K562 (cell line): ENCODE measurements at places on chromosomes 11 and 22. TPM values are rescaled to one million over a fixed set of nuclear protein-coding genes. Genes with fewer than 3 reads are reported as not detected.
A peak's percentile ranks its signal among the peaks of the same experiment; 100 is the strongest.

GRCh38 chr11:64241241-64241490 lies 271 bp downstream of the FKBP2 start:
- peak; percentile 88 for DNase-seq

DNA sequence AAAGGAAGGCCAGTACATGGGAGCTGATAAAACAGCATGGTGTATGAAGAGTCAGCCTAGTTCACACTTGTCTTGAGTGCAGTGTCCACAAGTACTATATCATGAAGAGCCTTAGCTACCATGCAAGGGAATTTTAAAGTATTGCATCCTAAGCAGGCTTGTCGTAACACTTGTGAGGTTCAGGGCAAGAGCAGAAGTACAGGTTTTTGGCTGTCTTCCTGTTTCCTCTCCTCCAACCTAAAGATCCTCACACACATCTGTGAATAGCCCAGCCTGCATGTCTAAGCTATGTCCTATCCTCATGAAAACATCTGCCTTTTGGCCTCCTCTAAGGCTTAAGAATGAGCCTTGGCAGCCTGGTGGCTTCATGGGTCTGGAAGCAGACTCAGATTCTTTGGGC lies 34.6 kb upstream of the TMEM123 start:
- DNase-seq, result no peak

DNA sequence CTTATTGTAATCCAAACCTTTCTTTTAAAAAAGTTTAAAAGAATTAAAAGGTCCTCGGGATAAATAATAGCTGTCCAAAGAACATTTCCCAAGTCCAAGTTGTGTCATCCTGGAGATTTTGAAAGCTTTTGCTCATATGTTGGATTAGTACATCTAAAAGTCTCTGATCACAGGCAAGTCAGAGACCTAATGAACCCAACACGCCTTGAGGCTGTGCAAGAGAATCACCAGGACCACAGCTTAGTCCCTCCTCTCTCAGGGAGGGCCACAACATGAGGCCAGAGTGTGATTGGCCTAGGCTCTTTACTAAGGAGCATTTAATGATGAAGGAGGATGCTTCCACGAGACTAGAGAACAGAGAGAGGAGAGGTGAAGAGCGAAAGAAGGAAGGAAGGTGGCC lies 98.7 kb upstream of the OR5AK2 start:
- DNase-seq, result no peak

- no peak for DNase-seq
Observed at GRCh38 chr11:14140991-14141390, 178.5 kb downstream of the SPON1 start.

DNA sequence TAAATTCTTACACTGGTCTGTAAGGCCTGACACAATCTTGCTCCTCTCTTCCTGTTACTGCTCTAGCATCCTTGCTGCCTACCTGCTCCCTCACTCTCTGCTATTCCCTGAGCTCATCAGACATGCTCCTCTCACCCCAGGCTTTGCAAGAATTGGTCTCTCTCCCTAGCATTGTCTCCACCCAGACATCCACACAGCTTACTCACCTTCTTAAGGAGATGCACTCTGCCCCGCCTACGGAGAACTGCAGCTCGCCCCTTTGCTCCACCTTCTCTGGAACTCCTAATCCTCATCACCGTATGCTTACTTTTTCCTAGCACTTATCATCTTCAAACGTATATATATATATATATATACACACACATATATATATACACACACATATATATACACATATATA lies 23.3 kb upstream of the TMPRSS5 start:
- no peak for DNase-seq

- DNase-seq, result peak; percentile 77
Observed at GRCh38 chr22:42661985-42662831, 13.0 kb upstream of the CYB5R3 start.

- DNase-seq, result no peak
Observed at GRCh38 chr11:125005491-125005890, 51.5 kb downstream of the CCDC15 start.

DNA sequence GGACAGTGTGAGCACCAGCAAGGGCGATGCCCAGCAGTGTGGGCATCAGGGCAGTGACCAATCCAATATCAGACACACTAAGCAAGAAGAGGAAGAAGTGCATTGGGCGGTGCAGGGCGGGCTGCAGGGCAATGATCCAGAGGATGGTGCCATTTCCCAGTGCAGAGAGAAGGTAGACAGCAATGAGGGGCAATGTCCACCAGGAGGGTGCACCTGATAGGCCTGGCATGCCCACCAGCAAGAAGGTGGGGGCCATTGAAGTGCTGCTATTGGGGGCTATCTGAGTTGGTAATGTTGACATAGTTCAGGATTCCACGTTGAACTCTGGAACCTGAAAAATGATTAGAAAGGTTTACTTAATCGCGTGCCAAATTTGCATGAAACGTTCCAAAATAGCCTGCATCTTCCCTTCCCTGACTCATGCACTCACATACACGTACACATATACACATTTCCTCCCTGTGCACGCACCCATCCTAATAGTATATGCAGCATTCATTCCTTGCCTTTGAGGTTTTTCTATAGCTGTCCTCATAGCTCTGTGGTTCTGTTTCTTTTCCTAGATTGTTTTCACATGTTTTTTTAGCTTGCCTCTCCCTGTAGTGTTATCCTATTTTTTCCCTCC lies at the start of gene OR51S1:
TSS of gene OR51S1 (minus strand) at position 301 of the 625 bp plus-strand sequence. CDS start at position 301, 0 bp downstream.
- DNase-seq, result no peak

GRCh38 chr11:115642660-115643059 lies 138.4 kb upstream of the CADM1 start:
- no peak for DNase-seq

The FOSL1 gene
- 16.3 and 16.9 TPM in 2 replicates for polyA plus RNA-seq

GRCh38 chr22:20096574-20097420 lies 16.8 kb downstream of the DGCR8 start:
- DNase-seq, result no peak

GRCh38 chr11:107623183-107623582 lies 32.2 kb downstream of the ELMOD1 start:
- no peak for DNase-seq

The OR51E1 gene
- not detected in 2 replicates for polyA plus RNA-seq

The UBE2L6 gene
- 9.8 and 11.1 TPM in 2 replicates for polyA plus RNA-seq

The MEI1 gene
- polyA plus RNA-seq, result 0.15 and 0.68 TPM in 2 replicates

DNA sequence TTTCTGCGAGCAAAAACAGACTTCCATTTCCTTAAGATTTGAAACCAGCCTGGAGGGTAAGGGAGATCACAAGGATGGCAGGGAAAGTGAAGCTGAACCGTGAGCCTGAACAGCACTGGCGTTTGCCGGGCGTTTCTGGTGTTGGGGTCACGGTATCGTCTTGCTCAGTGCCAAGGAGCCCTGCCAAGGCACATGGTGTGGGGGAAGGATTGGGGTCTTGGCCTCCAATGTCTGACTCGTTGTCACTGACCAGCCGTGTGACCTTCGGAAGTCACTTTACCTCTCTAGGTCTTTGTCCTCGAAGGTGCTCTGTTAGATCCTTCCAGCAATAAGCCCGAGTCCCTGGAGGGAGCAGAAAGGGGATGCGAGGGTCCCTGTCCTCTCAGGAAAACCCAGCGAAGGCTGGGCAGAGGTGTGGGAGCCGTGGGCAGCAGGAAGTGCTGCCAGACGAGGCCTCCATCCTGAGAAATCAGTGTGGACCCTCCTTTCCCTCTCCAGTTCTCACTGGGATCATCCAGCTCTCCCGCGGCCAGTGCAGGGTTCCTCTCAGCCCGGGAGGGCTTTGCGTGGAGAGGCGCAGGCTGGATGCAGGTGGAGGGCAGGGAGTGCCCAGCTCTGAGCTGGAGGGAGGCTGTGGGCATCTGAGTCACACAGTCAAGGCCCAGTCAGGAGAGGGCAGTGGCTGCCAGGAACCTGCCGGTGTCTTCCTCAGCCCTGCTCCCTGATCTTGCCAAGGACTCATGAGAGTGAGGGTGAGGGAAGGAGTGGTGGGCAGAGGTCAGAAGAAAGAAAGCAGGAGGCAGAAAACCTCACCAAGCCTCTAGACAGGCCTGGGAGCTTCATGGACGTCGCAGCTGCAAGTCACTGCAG lies 18.9 kb downstream of the TOM1 start:
- no peak for DNase-seq

- no peak for DNase-seq
Observed at GRCh38 chr11:125990244-125990643, 44.4 kb downstream of the VSIG10L2 start.

GRCh38 chr11:7060868-7061267 lies 27.9 kb upstream of the RBMXL2 start:
- no peak for DNase-seq

- no peak for DNase-seq
Observed at GRCh38 chr11:68052137-68052873, 13.5 kb downstream of the TCIRG1 start.

DNA sequence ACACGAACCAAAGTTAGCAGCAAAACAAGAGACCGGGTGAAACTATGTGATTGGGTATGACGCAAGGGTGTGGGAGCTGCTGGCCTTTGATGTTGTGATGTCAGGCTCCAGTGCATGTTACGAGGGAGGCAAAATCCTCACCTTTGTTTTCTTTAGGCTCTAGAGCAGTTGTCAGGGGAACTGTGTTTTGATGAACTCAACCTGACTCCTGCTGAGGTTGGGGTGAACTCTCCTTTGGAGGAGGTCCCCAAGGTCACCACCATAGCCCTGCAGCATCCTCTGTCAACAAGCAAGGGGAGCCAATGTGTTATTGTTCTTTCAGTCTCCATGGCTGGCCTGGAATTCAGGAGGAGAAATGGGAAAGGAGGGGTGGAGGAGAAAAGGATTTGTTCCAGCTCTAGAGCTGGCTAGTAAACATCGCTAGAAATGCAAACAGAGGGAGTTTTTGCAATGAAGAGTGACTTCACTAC lies 33.8 kb downstream of the RASSF10 start:
- no peak for DNase-seq

GRCh38 chr11:78606667-78607066 lies 32.0 kb upstream of the NARS2 start:
- no peak for DNase-seq

GRCh38 chr11:96254854-96255253 lies 88.1 kb downstream of the MAML2 start:
- DNase-seq, result no peak

The RTN4R gene
- 1.2 and 2.3 TPM in 2 replicates for polyA plus RNA-seq

- no peak for DNase-seq
Observed at GRCh38 chr22:29339381-29340235, 24.1 kb upstream of the RASL10A start.

DNA sequence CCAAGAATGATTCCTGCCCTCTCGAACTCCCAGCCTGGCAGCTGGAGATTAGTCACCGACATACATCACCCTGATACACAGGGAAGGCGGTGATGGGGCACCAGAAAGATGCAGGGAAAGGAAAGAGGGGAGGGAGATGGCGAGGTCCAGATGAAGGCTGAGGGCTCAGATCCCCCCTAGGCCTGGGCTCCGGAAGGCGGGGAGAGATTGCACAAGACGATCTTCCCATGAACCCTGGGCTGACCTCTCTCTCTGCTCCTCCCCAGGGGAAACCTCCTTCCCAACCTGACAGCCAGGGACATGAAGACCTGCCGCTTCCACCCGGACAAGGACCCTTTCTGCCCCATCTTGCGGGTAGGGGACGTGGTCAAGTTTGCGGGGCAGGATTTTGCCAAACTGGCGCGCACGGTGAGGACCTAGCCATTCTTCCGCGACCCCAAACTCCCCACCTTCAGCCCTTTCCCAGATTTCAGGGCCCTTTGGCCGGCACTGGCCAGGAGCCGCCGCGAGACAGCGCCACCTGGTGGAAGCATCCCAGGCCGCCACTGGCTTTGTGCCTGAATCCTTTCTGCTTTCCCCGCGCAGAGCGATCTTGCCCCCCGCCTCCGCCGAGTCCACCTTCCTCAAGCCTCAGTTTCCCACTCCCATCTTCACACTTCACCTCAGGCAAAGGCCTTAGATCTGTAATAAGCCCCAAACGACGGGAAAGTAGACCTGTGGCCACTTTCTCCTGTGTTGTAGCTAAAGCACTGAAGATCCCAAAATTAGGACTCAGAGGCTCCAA lies 11.5 kb downstream of the P2RX3 start:
- peak; percentile 87 for DNase-seq

DNA sequence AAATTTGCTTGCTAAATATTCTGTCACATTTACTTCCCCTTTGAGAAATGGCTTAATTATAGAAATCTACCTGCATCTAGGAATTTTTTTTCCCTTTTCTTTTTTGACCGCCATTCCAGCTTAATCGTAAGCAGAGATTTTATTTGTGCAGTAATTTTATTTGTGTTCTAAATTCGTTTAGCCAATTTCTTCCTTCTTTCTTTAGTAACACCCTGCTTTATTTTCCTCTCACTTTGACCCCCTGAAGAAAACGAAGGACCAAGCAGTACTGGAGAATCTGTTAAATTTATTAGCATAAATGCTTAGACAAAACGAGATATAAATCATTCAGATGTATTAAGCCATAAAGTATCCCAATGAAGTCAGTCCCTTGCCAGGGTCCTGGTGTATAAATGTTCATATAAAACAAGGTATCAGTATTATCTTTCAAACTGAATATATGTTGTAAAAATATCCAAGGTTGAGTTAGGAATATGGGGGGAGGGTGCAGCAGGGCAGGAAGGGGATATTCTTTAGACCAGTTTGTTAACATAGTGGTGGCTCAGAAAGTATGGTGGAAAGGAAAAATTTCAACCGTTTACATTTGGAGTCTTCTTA lies 5.1 kb upstream of the WT1 start:
- DNase-seq, result no peak

DNA sequence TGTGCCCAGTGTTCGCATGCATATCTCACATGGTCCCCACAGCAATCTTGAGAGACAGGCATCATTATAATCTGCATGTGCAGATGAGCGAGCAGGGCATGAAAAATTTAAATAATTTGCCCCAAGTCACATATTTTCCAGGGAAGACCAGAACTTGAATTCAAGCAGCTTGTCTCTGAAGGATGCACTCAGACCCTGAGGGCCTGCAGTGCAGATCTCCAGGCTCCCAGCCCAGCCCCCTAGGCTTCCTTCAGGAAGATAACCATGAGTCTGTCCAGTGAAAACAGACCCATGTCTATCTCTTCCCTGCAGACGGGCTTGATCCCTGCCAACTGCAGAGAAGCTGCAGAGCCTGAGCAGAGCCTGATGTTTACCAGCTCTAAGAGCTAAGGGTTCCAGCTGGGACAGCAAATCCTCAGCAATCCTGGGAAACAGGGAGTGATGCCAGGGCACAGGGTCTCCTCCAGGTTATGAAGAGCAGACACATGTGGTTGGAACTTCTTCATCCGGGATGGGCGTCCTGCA lies 55.1 kb downstream of the NAV2 start:
- no peak for DNase-seq

GRCh38 chr11:77106321-77106720 lies 3.7 kb downstream of the OMP start:
- DNase-seq, result no peak

The CHST1 gene
- 0.08 TPM in 1 of 2 replicates, not detected in the other for polyA plus RNA-seq

DNA sequence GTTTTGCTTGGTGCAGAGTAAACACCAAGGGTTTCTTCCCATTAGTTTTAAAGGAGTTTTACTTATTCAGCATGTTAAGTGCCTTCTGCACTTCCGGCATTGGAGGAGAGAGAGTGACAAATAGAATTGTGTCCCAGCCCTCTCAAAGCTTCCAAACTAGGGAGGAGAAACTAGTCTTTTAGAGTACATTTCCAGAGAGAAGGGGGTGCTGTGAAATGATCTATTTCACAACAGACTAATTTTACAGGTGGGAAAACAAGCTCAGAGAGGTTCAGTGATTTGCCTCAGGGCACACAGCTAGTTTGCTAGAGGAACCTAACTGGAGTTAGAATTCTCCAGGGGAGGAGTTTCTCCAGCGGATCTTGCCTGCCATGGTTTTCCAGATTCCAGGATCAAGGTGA lies 12.6 kb downstream of the MPST start:
- DNase-seq, result no peak
